Epithelial cell of prostate (primary cell): ENCODE measurements at places on chromosomes 3 and 15.

DNA sequence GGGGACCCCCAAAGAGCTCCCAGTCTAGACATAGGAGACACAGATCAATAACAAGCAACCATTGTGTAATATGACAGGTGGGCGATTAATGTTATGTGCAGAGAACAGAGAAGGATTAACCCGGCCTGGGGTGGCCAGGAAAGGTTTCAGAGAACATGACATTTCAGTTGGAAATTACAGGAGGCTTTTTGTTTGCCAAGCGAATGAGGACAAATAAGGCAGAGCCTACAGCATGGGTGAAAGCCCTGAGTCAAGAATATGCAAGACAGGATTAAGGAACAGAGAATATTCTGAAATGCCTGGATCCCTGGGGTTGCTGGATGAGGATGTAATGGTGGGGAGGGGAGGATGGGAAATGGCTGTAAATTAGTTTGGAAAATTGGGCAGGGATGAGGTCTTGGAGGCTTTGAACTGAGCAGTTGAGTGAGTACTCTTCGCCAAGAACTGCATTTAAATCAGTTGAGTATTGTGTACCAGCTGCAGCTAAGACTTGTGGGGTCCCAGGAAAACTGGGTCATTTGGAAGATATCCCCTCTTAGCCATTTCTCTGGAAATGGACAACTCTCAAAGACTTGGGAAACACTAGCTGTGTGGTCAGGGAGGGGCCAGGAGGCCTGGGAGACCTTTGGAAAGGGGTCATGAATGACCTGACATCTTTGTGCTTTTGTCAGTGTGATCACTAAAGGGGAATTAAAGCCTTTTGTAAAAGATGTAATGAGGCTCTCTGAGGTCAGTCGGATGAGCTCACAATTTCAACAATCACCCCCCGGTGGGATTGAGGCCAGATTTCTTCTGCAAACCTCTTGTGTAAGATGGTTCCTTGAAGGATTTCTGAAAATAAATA, 198.6 kb upstream of the NR2E3 start:
- no peak for DNase-seq

GRCh38 chr15:45657764-45658545, 23.1 kb downstream of the SQOR start:
- no peak for DNase-seq

- no peak for DNase-seq
Measured at GRCh38 chr3:29286478-29287240, 5.8 kb downstream of the RBMS3 start.

DNA sequence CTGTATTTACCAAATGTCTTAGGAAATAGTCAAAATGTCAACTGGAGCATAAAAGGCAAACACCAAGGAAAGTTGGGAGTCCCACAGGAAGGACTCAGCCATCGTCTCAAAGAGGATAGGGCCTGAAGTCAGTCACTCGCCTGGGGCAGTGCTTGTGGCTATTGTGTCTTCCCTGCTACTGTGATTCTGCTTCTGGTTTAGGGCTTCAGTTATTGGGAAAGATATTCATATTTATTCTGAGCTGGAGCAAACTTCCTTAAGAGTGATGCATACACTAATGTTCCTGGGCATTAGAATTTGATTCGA, 118.1 kb downstream of the EDEM1 start:
- no peak for DNase-seq

- no peak for DNase-seq
Measured at GRCh38 chr15:69744391-69745162, 292.0 kb downstream of the RPLP1 start.

GRCh38 chr3:41612853-41613252, 349.1 kb downstream of the ULK4 start:
- DNase-seq = no peak

- DNase-seq = no peak
Measured at GRCh38 chr3:139797724-139798343, 120.1 kb upstream of the NMNAT3 start.

GRCh38 chr15:101697488-101697887, 26.8 kb downstream of the TARS3 start:
- no peak for DNase-seq

DNA sequence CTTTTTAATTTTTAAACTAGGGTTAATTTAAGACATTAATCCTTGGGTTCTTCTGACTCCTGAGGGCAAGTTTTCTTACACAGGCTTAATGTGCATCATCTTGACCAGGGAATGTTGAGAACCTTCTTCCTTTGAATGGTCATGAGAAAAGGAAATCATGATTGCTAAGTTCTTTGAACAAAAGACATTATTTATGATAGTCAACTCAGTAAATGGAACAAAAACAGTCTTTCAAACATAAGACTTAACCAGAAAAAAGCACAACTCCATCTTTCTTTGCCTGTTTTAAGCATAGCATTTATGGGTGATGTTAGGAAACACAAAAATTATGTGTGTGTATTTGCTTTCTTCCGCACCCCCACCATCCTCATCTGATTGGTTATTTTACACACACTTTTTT, 5.4 kb downstream of the TLNRD1 start:
- no peak for DNase-seq

- peak; percentile 81 for DNase-seq
Measured at GRCh38 chr3:192850451-192850981, 67.1 kb downstream of the MB21D2 start.

DNA sequence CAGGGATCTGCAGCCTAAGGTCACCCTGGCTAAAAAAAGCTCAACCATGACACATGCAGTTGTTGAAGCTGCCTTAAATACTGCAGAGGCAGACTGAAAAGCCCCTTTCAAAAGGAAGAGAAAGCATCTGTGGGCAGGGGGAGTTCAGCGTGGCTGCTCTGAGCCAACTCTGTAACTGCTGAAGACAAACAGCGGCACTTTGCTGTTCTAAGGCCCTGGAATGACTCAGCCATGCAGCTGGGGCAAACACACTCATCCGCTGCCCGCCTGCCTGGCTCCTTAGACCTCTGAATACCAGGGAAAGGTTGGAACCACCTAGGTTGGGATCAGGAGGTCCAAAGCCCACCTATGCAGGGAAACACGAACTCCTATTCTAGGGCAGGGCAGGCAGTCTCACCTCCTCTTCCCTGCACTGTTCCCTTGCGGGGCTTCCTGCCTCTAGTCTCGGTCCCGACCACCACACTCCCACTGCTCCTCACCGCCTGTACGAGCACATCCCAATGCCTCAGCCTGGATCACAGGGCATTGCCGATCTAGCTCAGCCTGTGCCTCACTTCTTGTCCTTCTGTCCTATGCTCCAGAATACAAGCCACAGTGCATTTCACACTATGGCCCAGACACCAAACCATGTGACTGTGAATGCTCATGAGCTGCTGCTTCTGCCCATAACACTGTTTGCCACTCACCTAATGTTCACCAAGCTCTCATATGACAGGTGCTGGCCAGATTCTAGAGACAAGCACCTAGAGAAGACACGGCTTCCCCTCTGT, 6.6 kb upstream of the MUSTN1 start:
- DNase-seq = no peak

DNA sequence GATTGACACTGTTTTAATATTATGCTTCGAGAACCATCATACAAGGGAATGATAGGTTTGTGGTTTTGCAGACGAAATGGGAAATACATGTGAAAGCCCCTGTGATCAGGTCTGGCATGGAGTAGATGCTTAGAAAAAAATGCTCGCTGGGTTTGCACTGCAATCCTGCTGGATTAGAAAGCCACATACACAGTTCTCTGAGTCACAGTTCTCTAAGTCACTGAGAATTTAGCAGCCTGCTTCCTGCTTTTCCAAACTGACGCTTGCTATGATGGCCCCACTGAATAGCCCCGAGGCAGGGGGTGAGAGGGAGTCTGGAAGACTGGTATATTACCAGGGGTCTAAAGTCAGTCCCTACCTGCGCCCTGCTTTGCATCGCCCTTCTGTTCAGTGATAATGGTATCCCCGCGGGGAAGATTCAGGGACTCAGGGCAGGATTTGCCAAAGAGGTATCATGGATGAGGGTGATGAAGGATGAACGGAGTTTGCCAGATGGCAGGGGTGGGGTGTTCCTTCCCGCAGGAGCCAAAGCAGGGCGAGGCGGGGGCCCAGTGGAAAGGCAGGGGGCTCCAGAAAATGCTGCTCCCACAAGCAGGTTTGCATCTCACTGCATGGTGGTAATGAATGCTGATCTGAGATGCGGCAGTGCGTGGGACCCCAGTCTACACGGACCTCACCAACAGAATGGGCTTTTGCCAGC, 82.3 kb downstream of the IQSEC1 start:
- DNase-seq = no peak

GRCh38 chr15:31465083-31465955, 138.7 kb downstream of the KLF13 start:
- DNase-seq = peak; percentile 82

GRCh38 chr15:25859838-25860645, 3.1 kb downstream of the ATP10A start:
- DNase-seq = no peak

- DNase-seq = no peak
Measured at GRCh38 chr15:53611145-53611920, 148.1 kb downstream of the WDR72 start.

GRCh38 chr3:56915966-56916586, 114.3 kb upstream of the ARHGEF3 start:
- DNase-seq = no peak

DNA sequence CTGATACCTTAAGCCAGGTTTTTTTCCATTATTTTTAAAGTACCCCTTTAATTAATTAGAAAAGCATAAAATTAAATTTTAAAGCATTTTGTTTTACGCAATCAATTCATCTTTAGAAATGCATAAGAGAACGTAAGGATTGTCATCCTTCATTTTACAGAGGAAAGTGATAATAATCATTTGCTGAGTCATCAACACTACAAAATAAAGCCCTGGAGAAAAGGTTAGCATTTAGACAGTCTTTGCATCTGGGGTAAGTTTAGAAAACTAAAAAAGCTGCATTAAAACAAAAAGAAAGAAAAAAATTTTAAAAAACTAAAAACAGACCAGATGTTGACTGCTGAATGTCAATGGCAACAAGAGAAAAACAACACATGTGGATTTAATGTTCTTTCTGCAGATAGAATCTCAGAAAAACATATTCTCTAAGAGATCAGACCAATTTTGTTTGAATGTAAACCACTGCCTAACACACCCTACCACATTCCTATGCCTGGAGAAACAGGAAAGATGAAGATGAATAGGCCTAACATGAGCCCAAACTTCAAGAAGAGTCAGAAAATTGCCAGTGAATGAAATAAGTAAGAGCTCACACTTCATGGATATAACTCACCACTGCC, 59.9 kb downstream of the SUCNR1 start:
- DNase-seq = no peak

DNA sequence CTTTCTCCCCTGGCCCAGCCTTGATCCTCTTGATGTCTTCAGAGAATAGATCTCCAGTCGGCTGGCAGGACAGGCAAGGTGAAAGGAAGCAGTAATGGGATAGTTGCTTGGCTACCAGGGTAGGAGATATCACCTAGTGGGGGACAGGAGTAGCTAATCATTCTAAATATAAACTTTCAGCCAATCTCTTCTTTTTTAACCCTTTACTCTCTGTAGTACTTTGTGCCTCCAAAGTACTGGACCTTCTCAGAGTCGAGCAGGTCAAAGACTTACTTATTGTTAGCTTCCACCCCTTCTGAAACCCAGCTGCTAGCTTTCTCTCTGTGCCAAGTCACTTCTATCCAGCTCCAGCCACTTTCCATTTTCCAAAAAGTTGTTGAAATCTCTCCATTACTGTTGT, 43.4 kb upstream of the FILIP1L start:
- DNase-seq = no peak

- DNase-seq = peak; percentile 96
Measured at GRCh38 chr3:83934192-83935021, 1024.4 kb upstream of the CADM2 start.

GRCh38 chr15:85534031-85534430, 153.6 kb downstream of the AKAP13 start:
- no peak for DNase-seq

DNA sequence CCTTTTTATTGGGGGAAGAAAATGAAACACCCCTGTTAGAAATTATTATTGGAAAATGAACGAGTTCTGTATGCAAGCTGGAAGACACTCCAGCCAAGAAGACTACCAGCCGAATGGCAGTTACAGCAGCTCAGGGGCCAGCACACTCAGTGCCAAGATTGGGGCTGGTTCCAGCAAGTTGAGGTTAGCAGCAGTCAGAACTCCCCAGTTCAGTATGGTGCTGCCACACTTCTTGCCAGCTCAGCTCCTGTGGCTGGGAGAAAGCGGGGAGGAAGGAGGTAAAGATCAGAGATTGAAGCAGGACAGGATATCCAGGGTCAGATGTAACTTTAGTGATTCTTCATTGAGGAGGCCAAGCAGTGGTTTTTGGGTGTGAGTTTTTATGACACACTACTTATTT, 280.2 kb upstream of the NR2E3 start:
- DNase-seq = no peak

GRCh38 chr3:102098130-102098885, 249.0 kb downstream of the NFKBIZ start:
- DNase-seq = no peak

DNA sequence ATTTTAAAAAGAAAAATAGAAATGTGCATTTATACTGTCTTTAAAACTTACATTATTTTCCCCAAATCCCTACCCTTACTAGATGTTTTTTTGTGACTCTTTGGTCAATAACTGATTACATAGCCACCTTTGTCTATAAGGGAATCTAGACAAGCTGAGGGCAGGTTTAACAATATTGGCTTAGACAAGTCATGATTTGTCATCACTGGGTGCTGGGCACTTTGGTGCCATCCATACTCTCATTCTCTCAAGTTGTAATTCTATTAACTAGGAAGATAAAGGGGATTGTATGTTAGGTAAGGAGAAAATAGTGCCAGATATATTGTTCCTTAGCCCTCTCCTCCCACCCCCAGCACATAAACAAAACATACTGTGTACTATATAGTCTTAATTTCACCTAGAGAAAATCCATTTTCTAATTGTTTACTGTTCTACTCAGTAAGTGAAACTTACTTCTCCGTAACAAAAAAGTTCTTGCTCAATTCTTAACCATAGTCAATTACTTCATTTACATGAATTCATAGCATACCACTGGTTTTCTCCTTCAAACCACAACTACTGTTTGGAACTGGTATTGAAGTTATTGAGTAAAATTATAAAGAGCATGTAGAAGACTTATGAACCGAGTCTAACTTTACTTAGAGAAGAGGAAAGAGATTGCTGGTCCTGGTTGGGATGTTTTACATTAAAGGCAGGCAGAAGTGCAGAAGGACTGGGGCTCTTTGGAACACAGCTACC, 877.1 kb downstream of the PDCD6IP start:
- no peak for DNase-seq

DNA sequence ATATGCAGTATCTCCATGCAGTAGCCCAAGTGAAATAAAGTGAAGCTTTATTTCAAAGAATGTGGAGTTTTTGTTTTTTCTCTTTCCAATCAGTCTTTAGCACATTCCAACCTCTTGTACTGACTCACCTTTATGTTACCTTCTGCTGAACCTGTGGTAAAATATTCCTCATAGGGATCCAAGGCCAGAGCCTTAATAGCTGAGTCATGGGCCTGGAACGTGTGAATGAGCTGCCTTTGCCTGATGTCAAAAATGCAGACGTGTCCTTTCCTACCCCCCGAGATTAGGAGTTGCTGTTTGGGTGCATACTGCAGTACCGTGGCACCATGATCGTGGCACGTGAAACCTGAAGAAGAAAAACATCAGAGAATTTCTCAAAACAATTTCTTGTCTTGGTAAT, 108.5 kb downstream of the GLDN start:
- DNase-seq = peak; percentile 44

GRCh38 chr3:127135241-127136023, 57.5 kb upstream of the PRR23E start:
- DNase-seq = no peak
